ENCODE measurements at places on chromosomes 16 and 17.

- DNase-seq = no peak
Observed at GRCh38 chr17:31663576-31663975, 195.5 kb downstream of the COPRS start.

DNA sequence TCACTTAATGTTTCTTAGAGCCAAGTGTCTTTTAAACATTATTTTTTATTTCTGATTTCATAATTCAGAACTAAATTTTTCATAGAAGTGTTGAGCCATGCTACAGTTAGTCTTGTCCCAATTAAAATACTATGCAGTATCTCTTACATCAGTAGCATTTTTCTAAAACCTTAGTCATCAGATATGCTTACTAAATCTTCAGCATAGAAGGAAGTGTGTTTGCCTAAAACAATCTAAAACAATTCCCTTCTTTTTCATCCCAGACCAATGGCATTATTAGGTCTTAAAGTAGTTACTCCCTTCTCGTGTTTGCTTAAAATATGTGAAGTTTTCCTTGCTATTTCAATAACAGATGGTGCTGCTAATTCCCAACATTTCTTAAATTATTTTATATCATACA lies 13.6 kb upstream of the BCAS3 start:
- DNase-seq = no peak

DNA sequence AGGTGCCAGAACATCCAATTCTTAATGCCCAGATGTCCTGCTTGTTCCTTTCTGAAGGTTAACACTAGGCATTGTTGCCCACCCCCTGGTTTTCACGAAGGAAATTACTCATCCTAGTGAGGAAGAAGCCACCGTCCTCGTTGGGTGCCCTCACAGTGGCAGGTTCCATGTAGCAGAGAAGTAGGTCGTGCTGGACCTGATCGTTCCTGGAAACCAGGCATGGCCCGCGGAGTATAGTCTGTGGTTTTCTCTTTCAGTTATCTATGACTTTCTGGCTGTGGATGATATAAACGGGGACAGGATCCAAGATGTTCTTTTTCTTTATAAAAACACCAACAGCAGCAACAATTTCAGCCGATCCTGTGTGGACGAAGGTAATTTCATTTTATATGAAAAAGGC lies 16.5 kb downstream of the RGS11 start:
- no peak for DNase-seq

- DNase-seq = no peak
Observed at GRCh38 chr17:50205111-50205962, 3.9 kb upstream of the COL1A1 start.

- DNase-seq = no peak
Observed at GRCh38 chr16:14050291-14051027, 20.7 kb upstream of the MRTFB start.

Data from CD4-positive, alpha-beta T cell treated with Interleukin-17A for 4 hours (primary cell).